Right ventricle myocardium inferior (tissue), 1 donor: ENCODE measurements at places on chromosomes 3 and 15. TPM values are rescaled to one million over a fixed set of nuclear protein-coding genes. Genes with fewer than 3 reads are reported as not detected.

TRAT1 gene
- total RNA-seq = not detected

SLC22A14 gene
- not detected for total RNA-seq

- DNase-seq = no peak
Observed at GRCh38 chr3:102745881-102746280, 311.1 kb downstream of the ZPLD1 start.

DNA sequence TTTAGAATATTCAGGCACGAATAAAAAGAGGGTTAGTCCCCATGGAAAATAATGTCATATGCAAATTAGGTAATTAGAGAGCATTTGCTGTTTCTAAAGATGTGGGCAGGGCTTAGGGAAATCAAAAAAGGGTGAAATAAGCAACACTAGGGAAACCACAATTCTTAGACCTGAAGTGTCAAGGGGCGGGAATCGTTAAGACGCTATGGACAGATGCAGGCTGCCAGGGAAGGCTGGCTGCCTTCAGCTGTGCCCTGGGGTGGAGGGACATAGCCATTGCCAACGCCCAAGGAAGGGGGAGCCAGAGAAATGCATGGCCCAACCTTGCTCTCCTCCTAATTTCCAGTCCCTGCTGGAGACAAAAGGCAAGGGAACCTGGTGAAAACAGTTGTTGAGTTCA is 141.7 kb upstream of the PROK2 start:
- no peak for DNase-seq

GRCh38 chr3:71300951-71301393 is 282.6 kb downstream of the FOXP1 start:
- DNase-seq = no peak

DNA sequence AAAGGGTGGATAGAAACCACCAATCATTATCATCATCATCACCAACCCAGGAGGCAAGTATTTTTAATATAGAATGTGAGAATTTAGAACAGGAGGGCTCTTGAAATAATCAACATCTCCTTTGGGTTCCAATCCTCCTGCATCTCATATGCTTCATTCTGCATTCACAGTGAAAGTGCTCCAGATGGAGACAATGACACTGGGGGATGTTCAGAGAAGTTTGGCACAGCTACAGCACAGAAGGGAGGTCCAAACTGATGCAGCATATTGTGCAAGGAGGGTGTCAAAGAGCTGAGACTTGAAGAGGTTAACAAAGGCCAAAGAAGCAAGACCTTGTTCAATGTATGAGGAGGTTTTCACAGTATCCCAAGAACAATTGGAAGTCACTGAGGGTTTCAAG is 767.1 kb downstream of the NTRK3 start:
- no peak for DNase-seq

- no peak for DNase-seq
Observed at GRCh38 chr3:124360155-124360554, 368.2 kb upstream of the ROPN1 start.

KCNMB3 gene
- 0.92 TPM for total RNA-seq

GRCh38 chr3:9206287-9206686 is 43.2 kb downstream of the SRGAP3 start:
- no peak for DNase-seq

DNA sequence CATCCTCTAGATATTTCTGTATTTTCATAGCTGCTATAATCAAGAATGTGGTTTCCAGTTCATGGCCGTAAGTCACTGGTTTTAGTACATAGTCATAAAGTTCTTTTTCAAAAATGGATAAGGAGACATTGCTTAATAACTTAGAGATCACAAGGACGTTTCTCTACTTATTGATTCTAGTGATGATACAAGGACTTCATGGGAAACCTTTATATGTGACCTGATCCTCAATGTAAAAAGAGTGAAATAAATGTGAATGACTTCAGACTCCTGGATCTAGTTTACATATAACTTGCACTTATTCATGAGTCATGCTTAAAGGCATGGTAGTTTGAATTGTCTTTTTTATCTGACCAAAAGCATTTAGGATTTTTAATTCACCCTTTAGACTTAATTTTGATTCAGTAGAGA is 35.2 kb downstream of the TSC22D2 start:
- DNase-seq = no peak

GRCh38 chr3:194584320-194584776 is 48.9 kb downstream of the TMEM44 start:
- no peak for DNase-seq

DNA sequence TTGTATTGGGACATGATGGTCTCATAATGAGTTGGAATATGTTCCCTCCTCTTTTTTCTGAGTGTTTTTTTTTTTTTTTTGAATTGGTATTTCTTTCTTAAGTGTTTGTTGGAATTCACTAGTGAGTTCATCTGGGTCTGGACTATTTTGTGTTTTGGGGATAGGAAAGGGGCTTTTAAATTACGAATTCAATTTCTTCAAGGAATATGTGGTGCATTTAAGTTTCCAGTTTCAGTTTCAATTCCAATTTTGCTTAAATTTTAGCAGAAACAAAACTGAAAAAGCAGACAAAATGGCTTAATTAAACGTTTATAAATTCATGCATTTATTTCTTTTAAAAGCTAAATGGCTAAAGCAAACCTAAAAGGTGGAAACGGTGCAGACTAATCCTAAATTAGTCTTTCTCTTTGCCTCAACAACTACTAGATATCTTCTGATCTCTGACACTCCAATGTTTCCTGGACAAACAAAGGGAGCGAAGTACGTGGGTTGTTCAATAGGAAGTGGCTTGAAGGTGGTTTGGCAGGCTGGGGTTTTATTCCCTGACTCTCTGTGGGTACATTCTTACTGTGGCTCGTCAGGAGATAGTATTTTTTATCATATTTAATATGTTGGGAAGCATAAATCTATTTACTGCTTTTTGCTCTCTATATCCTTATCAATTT is 50.0 kb upstream of the CORO2B start:
- no peak for DNase-seq

DNA sequence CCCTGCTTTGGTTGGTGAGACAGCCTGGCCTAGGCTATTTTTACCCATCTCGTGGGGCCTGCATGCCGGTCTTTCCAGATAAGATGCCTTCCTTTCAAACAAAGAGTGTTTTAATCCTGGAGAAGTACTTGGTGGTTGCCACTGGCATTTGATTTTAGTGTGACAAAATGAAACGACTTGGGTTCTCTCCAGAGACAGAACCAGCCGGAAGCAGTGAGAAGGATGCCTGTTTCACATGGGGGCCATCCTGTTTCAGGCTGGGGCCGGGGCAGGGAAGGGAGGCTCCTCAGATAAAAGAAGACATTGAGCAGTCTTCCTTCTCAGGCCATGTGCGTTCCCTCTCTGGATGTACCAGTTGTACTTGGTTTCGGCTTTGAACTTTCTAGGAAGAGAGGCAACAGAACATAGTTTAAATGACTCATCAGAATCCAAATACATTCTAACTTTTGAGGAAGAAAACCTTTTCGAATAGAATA is 74.9 kb downstream of the TOP2B start:
- DNase-seq = no peak

PRTG gene
- 0.43 TPM for total RNA-seq

CDC25A gene
- 1.1 TPM for total RNA-seq

SST gene
- not detected for total RNA-seq

DNA sequence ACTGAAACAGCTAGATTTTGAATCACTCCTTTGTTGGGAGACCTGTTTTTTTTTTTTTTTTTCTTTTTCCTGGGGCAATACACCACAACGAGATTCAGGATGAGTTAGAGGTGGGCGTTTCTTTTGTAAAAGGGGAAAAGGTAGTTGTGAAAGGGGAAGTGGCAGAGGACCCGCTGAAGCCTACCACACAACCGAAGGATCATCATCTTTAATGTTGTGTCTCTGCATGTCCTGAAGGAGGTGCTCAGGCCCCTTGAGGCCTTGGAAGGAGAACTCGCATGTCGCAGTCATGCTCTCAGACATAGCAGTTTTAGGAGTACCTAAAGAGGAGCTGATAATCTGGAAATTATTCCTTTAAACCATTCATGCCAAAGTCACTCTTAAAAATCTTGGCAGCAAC is 137.9 kb upstream of the LRIG1 start:
- DNase-seq = no peak

RSRC1 gene
- 22.9 TPM for total RNA-seq

DNA sequence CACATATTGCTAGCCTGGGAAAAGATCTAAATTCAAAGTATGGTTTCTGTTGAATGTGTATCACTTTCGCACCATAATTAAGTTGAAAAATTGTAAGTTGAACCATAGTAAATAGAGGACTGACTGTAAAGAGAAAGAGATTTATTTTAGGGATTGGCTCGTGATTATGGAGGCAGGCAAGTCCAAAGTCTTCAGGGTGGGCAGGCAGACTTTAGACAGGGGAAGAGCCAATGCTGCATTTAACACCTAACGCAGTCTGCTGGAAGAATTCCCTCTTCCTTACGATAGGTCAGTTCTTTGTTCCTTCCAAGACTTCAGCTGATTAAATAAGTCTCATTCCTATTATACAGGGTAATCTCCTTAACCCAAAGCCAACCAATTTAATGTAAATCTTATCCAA is 15.8 kb downstream of the C3orf85 start:
- no peak for DNase-seq

DNA sequence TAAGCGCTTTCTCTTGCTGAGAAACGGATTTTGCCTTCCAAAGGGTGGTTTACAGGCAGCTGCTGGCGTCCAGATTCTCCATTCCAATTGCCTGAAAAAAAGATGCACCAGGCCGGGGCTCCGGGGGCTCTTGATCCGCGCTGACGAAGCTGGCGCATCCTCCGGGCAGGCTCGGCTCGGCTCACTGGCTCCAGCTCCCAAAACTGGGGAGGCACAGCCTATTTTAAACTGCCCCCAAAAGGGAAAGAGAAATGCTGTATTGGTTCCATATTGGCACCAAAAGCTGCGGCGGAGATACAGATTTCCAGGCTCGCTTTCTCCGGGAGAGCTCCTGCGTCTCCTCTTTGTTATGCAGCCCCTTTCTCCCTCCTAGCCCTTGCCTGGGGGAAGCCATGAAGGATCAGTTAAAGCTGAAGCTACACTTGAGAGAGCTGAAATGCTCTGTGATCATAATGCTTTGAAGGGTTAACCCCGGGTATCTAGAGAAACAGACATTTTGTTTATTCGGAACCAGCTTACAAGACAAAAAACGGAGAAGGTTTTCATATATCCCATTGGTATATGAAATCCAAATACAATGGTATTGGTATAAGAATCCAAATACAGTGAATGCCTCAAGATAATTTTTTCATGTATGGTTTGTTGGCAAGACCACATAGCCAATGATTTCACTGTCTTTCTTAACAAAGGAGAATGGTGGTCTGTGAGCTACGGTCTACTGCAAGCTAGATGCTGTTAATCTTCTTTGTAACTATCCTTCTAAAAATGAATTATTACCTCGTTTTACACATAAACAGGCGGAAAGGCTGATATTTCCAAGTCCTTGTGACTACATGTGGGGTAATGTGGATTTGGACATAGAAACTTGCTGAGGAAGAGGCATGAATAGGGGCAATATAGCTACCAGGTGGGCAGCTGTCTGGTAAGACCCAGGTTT is 693 bp downstream of the CD200 start:
- DNase-seq = peak; percentile 62

GRCh38 chr15:58639992-58640391 is 109.5 kb downstream of the ADAM10 start:
- DNase-seq = no peak

B3GALNT1 gene
- 51.8 TPM for total RNA-seq

GRCh38 chr15:84151205-84151931 is 84.2 kb upstream of the GOLGA6L4 start:
- peak; percentile 35 for DNase-seq

DNA sequence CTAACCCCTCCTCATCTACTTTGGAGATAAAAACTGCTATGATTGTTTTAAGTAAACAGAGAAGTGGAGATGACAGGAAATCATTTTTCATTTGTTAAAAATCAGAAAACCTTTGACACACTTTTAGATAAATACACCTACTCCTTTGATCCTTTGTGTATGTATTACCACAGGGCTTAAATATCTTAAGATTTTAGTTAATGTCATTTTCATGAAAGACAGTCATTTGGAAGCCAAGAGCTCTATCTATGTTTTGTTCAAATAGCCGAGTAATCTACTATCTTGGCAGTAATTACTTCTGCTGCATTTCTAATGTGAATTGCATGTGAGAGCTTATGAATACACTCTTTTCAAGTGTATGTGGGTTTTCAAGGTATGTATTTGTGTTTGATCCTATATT is 2.0 kb downstream of the ARPP21 start:
- DNase-seq = no peak

GRCh38 chr3:43309372-43310305 is 23.3 kb downstream of the SNRK start:
- DNase-seq = no peak

DNA sequence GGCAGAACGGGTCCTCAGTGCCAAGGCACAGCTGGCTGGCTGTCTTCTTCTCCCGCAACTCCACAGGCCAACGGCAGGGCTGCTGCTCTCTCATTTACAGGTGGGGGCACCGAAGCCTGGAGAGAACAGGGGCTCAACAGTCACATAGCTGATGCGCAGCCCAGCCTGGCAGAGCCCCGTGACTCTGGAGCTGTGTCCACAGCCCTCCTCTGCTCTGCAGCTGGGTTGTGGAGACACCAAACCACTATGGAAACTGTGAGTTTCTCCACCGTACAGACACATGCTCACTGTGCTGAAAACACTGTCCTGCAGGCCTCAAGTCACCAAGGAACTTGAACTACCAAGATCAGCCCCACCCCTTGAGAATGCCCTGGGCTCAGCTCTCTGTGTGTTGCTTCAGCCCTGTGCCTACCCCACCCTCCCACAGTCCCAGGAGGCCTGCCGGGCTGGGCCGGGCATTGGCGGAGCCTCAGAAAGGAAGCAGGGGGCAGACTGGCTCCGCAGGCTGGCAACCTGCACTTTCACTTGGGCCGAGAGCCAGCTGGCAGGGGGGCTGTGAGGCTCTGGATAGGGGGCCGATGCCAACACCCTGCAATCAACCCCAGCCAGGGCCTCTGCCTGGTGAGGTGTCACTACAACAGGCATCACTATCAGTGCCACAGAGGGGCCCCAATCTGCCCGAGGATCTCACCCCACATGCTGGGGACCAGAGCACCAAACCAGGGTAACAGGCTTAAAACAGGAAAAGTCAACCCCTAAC is 113.7 kb upstream of the RPL32 start:
- peak; percentile 85 for DNase-seq

GRCh38 chr3:143475981-143476380 is 356.4 kb downstream of the CHST2 start:
- no peak for DNase-seq

DNA sequence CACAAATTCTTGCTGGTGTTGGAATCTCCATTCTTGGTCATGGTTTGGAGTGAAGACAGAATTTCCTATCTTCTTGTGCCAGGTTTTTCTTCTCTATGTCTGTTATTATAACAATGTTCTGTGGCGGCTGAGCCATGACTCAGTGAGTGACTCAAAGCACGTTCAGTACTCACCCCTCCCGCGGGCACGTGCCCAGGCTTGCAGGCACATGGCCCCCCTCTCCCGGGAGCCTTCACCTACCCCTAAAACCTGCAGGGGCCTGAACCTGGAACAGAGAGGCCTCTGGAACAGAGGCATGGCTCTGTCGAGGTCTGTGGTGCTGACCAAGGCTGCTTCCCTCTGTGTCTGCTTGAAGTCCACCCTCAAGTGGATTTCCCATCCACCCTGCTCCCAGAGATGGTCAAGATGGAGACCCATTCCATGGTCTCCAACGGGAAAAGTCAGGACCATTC is 27.6 kb downstream of the PLXNB1 start:
- peak; percentile 85 for DNase-seq
